Fibroblast of mammary gland (primary cell): ENCODE measurements at places on chromosomes 1 and 21.

DNA sequence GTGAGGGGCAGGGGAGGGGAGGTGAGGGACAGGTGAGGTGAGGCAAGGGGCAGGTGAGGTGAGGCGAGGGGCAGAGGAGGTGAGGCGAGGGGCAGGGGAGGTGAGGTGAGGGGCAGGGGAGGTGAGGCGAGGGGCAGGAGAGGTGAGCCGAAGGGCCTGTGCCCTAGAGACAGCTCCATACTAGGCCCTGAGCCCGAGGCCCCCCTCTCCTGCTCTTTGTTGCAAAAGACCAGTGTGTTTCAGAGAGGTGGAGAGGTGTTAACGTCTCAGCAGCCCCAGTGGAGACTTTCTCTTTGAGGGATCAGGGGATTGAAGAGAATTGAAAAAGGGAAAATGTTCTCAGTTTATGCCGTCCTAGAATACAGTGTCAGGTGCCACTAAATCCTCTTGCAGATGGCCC is 44.2 kb downstream of the EPHB2 start:
- no peak for DNase-seq

DNA sequence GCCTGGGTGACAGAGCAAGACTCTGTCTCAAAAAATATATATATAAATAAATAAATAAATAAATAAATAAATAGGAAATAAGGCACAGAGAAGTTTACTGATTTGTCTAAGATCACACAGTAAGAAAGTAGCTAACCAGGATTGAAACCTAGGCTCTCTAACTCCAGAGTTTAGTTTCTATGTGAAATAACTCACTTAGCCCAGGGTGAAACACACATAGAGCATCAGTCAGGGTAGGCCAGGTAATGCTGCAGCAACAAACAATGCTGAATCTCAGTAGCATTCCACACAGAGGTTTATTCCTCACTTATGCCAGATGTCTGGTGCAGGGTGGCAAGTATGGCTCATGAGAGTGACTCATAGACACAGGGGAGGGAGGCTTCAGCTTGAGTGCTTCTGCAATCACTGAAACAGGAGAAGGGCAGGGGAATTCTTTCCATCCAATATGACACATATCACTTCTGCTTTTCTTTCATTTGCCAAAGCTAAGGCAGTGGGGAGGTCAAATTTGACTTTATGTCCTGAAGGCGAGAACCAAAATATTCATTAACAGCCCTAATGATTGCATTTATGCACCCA is 37.1 kb upstream of the KANK4 start:
- DNase-seq = peak; percentile 87

DNA sequence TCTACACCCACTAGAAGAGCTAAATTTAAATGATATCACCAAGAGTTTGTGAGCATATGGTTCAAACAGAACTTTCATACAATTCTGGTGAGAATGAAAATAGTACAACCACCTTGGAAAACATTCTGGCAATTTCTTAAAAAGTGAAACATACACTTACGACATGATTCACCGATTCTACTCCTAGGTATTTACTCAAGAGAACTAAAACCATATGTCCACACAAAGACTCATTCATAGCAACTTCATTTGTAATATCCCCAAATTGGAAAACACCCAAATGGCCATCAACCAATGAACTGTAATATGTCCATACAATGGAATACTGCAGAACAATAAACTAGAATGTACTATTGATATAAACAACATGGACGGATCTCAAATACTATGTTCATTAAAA is 51.2 kb upstream of the ADAM30 start:
- DNase-seq = peak; percentile 97

DNA sequence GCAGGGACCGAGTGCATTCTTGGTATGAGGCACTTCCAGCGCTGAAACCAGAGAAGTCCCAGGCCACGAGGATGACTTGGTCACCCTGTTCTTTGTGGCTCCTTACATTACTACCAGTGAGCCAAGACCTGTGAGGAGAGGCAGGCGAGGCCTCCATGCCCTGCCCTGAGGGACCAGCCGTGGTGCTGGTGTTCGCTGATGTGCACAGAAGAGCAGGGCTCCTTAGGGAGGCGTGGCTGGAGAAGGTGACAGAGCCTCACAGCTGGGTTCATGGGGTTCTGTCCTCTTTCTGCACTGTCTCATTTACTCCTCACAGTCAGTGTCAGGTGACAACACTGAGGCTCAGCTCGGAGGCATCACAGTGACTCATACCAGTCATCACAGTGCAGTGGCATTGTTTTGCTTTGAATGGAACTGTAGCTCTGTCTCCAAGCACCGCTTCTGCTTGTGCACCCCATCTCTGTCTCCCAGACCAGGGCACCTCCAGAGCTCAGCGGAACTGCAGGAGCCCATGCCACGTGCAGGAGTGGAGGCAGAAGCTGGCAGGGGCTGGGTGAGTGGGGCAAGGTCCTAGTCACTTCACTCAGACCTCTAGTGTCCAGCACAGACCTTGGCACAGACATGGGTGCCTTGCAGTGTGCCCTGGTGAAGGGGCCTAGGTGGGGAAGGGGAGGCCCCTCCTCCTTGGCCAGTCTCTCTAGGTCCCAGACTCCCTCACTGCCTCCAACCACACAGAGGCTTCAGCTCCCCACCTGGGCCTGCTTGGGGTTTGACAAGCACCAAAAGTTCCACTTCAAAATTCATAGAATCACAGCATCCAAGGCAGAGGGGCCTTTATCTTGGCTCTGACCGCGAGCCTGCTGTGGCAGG is 310.9 kb downstream of the MATN1 start:
- no peak for DNase-seq

- no peak for DNase-seq
Observed at GRCh38 chr1:54156201-54156600, 3.4 kb upstream of the CDCP2 start.
